ENCODE measurements at places on chromosomes 16 and 17. TPM values are rescaled to one million over a fixed set of nuclear protein-coding genes. Genes with fewer than 3 reads are reported as not detected.

GRCh38 chr17:76988796-76989195 is 120.6 kb downstream of the MGAT5B start:
- no peak for DNase-seq

KRTAP4-1 gene
- not detected for total RNA-seq

GRCh38 chr17:75773808-75774470 is 8.9 kb upstream of the GALK1 start:
- DNase-seq: no peak

DNA sequence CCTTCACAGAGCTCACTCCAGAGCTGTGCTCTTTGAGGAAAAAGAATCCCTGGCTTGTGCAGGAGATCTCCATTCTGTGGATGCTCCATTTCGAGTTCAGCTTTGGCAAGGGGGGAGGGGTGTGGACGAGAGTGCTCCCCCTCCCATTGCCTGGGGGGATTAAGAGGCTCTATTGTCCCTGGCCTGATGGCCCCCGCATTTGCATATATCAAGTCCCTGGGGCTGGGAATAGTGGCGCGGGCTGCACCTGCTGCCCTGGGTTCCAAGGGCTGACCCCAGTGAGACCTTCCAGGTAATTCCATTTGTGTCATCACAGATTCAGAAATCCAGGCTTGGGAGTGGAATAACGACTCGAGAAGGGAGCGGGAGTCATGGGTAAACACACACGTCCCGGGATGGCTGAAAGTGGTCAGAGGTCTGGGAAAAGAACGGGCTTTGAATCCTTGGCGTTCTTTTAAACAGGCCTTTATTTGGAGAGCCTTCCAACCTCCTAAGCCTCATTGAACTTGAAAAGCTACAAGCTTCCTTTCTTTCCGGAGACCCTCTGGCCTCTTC is 479.3 kb downstream of the HS3ST3B1 start:
- DNase-seq: no peak

DNA sequence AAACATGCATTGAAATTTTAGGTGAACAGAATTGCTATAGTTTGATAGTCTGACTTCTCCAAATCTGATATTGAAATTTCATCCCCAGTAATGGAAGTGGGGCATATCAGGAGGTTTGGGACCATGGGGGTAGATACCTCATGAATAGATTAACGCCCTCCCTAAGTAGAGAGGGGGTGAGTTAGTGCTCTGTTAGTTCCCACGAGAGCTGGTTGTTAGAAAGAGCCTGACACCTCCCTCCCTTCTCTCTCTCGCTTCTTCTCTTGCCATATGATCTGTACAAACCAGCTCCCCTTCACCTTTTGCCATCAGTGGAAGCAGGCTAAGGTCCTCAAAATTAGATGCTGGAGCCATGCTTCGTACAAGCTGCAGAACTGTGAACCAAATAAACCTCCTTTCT is 78.8 kb downstream of the BRIP1 start:
- no peak for DNase-seq

NBR1 gene
- 72.6 TPM for total RNA-seq

- peak; percentile 65 for DNase-seq
Observed at GRCh38 chr17:19386974-19387920, at the start of gene MFAP4. Gene MFAP4 (minus strand): TSS chr17:19387190. CDS start chr17:19387155, 35 bp downstream.

DNA sequence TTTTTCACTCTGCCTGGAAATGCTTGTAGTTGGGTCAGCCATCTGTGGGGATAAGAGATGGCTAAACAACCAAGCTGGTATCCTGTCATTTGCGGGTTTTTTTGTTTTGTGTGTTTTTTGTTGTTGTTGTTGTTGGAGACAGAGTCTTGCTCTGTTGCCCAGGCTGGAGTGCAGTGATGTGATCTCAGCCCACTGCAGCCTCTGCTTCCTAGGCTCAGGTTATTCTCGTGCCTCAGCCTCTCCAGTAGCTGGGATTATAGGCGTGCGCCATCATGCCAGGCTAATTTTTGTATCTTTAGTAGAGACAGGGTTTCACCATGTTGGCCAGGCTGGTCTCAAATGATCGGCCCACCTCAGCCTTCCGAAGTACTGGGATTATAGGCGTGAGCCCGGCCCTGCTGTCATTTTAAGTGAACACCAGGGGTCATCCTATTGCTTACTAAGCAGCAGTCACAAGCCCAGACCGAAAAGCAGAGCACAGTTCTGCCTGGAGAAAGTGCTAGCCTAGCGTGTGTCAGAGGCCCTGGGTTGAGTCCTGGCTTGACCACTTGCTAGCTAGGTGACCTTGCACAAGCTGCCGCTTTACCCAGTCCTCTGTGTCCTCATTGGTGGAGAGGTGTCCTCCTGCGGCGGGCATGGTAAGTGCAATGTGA is 4.6 kb downstream of the SMCR8 start:
- DNase-seq: no peak

DNA sequence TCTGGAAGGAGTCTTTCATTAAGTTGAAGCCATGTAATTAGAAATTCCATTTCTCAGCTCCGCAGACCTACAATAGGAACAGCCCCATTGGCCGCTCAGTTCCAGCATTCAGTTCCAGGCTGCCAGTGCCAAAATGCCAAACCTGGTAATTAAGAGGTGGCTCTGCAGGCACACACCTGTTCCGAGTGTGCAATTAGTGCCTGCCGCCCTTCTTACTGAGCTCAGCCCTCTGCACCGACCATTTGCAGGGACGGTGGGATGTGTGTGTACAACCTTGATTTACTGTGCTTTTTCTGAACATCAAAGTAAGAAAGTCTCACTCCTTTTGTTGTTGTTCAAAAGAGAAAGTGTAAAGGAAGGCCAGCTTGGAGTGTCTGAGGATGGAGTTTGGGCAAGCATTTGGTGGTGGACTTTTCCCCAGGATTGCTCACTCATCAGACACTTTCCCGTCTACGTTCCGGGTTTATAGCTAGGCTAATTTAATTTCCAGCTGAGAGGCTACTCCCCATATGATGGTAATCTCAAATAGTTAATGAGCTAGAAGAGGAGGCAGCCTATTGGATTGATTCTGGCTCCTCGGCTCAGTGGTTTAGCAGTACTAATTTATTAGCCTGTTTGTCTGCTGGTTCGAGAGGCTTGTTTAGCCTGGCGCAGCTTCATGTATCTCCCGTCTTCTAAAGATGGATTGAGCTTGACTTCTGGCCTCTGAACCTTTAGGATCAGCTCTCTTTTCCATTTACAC is 20.0 kb downstream of the HS3ST3B1 start:
- DNase-seq: no peak

ACSM2A gene
- not detected for total RNA-seq

DNA sequence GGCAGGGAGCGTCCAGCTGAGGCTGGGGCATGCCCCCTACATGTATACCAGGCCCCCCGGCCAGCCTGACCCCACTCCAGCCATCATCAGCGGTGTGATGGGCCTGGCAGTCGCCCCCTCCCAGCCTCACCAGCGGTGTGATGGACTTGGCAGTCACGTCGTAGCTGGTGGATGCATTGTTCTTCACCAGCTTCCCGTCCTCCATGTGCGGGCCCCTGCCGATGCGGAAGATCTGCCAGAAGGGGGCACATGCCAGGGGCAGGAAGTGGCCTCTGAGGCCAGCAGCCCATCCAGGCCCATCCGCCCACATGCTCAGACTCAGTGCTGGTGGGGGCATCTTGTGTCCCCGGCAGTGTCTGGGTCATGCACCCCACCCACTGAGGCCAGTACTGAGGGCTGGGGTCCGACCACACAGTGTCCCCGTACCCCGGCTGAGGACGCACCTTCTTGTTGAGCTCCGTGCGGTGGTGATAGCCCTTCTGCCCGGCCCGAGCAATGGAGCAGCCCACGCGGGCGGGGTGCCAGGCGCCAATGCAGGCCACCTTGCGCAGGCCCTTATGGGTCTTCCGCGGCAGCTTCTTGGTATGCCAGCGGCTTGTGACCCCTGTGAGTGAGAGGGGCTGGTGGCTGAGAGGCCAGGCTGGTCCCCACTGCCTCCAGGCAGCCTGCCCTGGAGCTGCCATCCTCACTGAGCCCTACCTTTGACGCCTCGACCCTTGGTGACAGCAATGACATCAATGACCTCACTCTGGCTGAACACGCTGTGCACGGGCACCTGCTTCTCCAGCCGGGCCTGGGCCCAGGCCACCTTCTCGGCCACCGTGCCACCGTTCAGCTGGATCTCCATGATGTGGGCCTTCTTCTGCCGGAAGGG is 3.7 kb upstream of the MSRB1 start:
- no peak for DNase-seq

GRCh38 chr16:17339764-17340541 is 130.8 kb downstream of the XYLT1 start:
- no peak for DNase-seq

DNA sequence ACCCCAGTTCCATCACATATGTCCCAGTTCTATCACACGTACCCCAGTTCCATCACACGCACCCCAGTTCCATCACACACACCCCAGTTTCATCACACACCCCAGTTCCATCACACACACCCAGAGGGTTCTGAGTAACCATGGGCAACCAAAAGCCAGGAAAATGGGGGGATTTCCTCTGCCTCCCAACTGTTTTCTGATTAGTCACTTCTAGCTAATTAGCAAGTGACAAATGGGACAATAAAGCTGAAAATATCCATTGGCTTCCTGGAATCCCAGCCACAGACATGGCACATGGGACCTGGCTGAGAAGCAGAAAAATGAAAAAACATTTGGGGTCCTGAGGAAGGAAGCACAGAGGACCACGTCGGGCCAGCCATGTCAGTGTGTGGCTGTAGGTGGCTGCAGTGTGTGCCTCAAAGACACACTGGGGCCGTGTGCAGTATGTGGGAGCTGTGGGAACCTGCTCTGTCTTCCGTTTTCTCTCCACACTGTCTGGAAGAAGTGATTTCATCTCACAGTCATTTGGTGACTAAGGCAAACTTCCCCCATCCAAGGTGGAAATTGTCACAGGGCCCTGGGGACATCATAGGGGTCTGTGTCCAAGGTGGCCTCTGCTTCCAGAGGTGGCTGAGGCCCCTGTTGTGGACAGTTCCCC is 106.7 kb downstream of the CMIP start:
- DNase-seq: no peak
